ENCODE measurements at places on chromosomes 6 and 20.

GRCh38 chr6:144063246-144063743 lies 32.1 kb downstream of the SF3B5 start:
- no peak for DNase-seq

DNA sequence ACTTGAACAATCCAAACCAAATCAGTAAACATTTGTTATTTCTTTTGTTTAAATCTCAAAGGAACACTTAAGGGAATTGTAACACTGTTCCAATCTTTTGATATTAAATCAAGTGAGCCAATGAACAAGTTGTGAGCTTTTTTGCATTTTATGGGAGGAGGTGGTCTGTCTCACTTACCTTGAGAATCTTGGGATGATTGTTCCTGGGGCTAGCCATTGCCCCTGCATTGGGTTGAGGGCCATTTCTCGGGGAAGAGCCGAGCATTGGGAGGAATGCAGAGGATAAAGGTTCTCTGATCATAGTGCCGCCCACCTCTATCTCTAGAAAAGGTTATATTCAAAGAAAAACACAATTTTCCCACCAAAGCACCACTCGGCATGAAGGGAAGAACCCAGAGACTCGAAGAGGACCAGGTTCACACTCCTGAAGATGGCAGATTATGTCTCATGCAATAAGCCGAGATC lies 13.8 kb upstream of the TFB1M start:
- no peak for DNase-seq

- DNase-seq, result no peak
Measured at GRCh38 chr6:37531026-37531425, 31.3 kb upstream of the CCDC167 start.

- no peak for DNase-seq
Measured at GRCh38 chr6:56040889-56041301, 165.5 kb upstream of the BMP5 start.

- no peak for DNase-seq
Measured at GRCh38 chr6:36226438-36227047, 30.0 kb downstream of the BRPF3 start.

DNA sequence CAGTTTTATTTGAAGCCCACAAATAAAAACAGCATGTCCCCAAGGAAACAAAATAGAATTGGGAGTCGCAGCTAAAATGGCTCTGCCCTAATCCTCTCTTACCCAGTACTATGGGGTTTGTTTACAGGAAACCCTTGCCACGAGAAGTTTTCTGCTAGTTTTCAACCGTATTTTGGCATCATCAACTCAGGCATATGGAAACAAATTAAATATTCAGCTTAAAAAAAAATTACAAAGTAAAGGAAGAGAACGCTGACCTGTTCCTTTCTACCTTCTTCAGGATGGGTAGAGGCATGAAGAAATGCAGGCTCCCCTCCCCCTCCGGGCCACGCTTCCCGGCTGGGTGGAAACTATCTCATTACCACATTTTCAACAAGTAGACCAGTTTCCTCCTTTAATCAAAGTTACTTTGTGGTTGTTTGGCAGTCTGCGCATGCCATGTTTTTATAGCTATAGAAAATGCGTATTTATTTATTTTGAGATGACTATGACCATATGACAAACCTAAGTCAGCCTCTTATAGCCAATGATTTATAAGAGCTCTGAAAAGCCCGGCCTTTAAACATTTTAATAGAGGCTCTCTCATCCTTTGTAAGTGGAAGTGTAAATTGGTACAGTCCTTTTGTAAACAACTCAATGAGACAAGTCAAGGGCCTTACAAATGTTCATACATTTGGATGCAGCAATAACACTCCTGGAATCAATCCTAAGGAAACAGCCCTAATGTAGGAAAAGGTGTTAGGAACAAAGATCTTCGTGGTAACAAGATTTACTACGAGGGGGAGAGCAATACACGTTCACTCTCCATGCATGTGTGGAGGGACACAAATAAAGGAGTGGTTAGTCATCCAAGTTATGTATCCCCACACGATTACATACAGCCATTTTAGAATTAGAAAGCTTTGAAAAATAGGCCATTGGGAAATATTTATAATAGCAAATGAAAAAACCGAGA lies 16.1 kb upstream of the ZNF217 start:
- DNase-seq, result peak; percentile 63

GRCh38 chr6:126820634-126821033 lies 297.8 kb upstream of the RSPO3 start:
- no peak for DNase-seq

- DNase-seq, result no peak
Measured at GRCh38 chr20:44176833-44177534, 10.0 kb downstream of the JPH2 start.

- DNase-seq, result peak; percentile 47
Measured at GRCh38 chr20:48823960-48824498, 3.8 kb downstream of the PREX1 start.

DNA sequence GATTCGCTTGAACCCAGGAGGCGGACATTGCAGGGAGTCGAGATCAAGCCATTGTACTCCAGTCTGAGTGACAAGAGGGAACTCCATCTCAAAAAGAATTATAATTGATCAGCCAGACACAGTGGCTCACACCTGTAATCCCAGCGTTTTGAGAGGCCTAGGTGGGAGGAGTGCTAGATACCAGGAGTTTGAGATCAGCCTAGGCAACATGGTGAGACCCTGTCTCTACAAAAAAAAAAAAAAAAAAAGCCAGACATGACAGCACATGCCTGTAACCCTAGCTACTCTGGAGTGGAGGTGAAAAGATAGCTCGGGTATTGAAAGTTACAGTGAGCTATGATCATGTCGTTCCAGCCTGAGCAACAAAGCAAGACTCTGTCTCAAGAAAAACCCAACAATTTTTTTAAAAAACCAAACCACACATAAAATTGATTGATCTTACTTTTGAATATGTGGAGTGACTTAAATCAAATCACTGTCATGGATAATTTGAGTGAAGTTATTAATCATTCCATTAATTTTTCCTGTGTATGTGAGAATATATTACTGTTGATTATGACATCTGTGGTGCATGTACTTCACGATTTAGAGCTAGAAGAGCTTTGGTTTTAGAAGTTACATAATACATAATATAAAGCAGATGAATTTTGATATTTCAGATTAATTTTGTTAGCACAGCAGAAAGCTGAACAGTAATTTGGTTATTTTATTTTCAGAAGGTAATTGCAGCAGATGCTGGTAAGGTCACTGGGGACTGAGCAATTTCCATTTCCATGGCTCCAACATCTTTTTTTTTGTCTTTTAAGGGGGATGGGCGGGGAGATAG lies 34.4 kb downstream of the NCOA7 start:
- no peak for DNase-seq

DNA sequence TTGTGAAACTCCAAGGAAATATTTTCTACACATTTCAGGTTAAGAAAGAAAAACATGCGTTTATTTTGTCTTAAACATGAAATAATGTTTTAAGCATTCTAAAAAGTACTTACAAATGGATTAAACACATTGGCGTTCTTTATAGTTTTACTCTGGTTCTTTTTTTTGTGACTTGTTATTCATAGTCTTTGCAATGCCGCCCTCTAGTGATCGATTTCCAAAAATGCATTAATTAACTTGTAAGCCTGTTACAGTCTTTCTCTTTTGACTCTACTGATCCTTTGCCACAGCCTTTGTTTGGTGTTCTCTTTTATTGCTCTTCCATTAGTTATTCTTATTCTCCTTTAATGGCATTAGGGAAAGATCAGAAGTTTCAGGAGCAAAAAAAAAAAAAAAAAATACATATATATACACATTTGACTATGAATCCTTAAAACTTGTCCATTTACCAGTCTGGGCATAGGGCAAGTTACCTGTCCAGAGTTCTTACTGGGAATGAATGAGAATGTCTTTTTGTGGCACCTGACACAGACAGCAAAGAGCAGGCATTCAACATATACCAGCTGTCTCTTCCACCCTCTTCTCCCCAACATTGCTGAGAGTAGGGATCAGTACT lies 59.9 kb downstream of the MACROD2 start:
- DNase-seq, result no peak

- DNase-seq, result no peak
Measured at GRCh38 chr20:53706008-53706465, 112.4 kb upstream of the ZNF217 start.

- no peak for DNase-seq
Measured at GRCh38 chr6:149248693-149249369, 68.7 kb upstream of the TAB2 start.

GRCh38 chr20:9078826-9079731 lies 10.2 kb downstream of the PLCB4 start:
- DNase-seq, result no peak

- DNase-seq, result no peak
Measured at GRCh38 chr20:63835021-63835858, 4.2 kb upstream of the ZBTB46 start.

DNA sequence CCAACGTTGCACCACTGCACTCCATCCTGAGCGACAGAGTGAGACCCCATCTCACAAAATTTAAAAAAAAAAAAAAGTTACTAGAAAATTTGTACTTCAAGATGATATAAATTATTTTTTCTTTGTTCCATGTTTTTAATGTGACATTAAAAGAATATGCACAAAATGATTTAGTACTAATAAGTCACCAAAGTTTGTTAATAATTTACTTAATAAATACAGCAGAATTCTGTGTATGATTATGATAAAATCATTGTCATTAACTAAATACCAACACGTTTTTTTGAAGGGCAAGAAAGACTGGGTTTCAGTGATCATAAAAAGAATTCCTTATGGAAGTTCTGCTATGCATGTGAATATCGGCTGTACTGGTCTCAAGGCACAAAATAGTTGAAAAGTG lies 28.1 kb downstream of the GOPC start:
- DNase-seq, result no peak

DNA sequence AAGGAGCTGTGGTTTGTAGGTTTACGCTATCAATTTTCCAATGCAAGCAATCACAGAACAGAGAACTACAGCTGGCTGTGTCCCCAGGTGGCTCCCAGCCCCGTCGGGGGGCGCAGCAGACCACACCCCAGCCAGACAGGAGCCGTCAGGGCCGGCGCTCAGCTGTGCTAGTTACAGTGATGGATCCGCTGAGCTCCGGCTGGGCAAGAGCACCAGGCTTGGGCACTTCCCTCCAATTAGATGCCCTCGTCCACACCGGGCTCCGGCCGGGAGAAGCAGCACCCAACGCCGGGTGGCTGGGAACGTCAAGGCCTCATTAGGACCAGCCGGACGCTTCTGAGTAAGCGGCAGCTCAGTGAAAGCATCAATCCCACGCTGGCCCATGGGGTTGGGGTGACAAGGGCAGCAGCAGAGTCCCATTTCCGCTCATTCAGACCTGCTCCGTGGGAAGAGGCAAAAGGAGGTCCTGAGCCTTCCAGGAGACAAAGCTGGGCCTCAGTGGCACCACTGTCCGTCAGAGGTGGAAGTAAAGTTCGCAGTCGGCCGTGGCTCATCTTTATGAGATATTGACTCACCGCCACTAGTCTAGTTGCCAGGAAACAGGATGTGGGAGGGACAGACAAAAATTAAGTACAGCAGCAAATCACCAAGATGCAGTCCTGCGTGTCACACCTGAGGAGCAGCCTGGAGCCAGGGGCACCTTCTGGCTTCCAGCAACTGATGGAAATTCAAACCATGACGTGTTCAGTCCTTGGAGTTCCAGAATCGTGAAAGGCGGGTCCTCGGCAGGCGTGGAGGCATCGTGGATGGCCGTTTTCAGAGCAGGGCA lies 164.1 kb downstream of the TAF4 start:
- DNase-seq, result no peak

GRCh38 chr6:78465059-78465634 lies 402.2 kb upstream of the IRAK1BP1 start:
- no peak for DNase-seq
